Activated CD4-positive, alpha-beta memory T cell treated with anti-CD3 and anti-CD28 coated beads for 36 hours (primary cell): ENCODE measurements at places on chromosomes 6 and 20.

GRCh38 chr6:127288705-127289104 is 22.0 kb downstream of the RNF146 start:
- DNase-seq: no peak

GRCh38 chr6:3769610-3770009 is 18.1 kb upstream of the PXDC1 start:
- no peak for DNase-seq

- no peak for DNase-seq
Measured at GRCh38 chr6:98932381-98932780, 15.4 kb downstream of the FBXL4 start.

DNA sequence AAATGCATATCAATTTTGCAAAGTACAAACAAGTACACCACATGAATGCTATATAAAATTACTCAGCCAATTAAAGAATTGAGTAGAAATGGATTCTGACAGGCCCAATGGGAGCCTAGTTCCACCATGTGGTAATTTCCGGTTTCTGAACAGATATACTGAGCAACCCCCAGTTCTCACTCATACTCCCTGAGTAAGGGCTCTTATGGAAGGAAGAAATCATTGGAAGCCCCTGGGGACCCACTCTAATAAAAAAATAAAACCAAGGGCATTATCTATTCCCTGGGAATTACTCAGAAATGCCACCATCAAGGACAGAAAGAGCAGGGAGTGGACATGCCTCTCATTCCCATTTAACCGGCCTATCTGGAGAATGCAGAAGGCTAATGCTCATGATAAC is 34.6 kb downstream of the STX7 start:
- no peak for DNase-seq

- DNase-seq: no peak
Measured at GRCh38 chr6:150427843-150428242, 59.0 kb downstream of the IYD start.

- no peak for DNase-seq
Measured at GRCh38 chr6:7881765-7882500, 28.7 kb downstream of the TXNDC5 start.
